ENCODE measurements at places on chromosomes 3 and 15.

DNA sequence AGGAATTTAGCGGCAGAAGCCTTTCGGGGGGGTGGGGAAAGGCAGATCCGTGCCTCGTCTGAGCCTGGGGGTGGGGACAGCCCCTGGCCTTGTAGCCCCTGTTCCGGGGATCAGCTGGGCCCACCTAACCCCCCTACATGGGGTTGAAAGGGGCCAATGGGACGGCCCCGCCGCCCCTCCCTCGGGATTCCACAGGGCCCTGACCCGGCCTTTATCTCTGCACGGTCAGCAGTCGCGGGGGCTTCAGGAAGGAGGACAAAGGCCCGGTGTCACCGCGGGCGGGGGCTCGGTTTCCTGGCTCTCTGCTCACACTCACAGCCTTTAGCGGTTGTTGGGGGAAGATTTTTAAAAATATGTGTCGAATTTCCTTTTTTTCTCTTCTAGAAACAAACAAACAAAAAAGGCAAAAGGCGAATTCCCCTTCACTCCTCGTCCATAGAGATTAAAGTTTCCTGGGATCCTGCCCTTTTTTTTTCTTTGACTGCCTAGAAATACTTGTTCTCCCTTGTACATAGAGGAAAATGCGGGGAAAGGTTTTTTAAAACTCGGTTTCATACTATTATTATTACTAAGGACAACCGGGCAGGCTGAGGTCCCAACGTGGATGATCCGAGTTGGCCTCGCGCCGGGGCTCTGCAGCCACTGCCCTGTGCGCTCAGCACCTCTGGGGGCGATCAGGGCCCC lies 7.9 kb downstream of the FOXL2 start:
- no peak for DNase-seq

DNA sequence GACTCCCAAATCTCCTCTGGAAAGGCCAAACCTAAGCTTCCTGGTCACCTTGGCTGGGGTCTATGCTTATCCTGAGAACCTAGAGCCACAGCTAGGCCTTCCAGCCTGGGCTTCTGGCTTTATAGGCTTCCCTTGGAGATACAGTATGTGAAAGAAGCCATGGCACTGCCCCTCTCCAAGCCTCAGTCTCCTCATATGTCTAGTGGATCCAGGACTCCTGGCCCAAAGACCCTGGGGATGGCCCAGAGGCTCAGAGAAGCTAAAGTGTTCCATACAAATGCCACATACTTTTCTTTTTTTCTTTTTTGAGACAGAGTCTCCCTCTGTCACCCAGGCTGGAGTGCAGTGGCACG lies 8.6 kb downstream of the ACAA1 start:
- no peak for DNase-seq

GRCh38 chr3:195240939-195241338 lies 30.0 kb downstream of the XXYLT1 start:
- DNase-seq, result no peak

GRCh38 chr3:39232859-39233258 lies 40.5 kb upstream of the XIRP1 start:
- no peak for DNase-seq

DNA sequence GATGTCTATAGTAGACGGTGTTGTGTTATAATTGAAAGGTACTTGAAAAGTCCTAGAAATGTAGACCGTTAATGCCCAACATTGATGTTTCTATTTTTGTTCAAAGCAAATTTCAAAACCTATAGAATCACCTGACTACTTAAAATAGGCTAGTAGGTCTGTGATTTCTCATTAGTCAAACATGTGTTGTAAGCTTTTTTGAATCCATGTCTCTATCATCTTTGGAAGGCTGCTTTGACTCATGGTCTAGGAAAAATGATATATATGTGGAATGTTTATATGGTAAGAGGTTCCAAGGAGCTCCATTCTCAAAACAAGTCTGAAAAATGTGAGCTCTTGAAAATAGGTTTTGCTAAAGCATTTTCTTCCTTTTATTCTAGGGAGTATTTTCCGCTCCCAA lies 375.3 kb downstream of the LPP start:
- DNase-seq, result no peak

Data from GM12892 (cell line).